ENCODE measurements at places on chromosomes 11 and 22.

DNA sequence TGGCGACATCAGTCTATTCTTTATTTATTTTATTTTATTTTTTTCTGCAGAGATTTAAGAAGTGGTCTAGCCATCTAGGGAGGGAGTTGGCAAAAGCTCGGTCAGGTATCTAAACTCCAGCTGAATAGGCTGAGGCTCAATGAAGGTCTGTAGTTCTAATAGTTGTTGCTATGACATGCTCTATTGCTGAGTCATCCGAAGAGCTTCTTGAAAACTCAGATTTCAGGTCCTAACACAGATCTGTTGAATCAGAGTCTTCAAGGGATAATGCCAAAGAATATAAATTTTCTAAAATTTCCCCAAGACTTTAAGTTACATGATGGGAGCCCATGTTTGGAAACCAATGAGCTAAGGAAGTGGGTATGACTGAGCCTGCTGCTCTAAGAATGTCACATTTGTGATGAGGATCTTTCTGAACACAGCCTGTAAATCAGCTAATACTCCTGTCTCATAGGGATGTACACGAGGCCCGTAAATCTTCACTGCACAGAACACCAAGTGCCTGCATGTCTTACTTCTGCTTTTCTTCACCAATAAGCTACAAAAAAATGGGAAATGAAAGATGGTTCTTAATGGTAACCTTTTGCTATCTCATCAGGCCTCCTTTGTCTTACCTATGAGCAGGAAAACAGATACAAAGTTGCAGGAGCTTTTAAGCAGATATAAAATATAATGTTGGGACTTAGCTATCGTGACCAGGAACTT lies 901.4 kb upstream of the API5 start:
- DNase-seq = peak; percentile 48

DNA sequence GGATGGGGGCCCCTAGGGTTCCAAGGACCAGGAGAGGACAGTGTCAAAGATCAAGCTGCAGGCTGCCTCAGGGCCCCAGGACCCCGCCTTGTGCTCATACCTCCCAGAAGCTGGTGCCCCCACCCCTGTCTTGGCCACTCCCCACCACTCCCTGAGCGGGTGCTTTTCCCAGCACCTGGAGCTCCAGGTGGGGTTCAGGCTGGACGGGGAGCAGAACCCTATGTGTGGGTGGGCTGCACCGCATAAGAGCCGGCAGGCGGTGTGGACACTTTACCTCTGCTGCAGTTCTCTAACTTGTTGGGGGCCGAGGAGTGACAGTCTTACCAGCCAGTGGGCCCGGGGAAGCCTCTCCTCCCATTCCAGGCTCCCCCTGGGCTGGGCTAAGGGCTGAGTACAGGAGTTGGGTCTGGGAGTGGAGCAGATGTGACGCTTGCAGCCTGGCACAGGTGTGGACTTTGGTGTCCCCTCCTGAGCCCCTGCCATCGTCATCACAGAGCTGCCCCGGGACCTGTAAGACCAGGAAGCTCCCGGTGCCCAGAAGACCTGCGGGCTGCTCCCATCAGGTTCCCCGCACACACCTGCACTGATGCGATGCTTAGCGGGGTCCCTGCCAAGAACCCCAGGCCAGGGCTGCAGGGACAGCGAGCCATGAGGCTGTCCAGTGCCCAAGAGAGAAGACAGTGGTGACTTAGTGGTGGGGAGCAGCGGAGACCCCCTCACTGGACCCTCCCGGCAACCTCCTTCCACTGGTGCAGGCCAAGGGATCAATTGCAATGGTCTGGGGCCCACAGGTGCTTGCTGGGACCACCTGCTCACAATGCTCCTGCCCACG lies 674.5 kb downstream of the BRD1 start:
- no peak for DNase-seq

DNA sequence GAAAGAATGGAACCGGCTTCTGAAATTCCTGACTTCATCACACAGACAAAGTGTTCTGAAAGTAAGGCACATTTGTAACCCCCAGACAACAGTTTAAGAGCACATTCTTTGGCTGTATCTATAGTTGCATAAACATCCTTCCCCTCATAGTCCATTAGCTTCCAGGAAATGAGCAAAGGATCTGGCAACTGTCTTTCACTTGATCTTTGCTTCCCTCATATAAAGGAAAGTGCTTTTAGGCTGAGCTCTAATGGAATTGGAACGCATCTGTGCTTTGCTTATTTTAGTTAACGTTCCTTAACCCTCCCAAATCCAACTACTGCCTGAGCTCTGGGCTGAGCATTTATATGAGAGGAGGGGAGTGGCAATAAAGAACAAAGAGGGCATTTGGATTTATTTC lies 76.9 kb upstream of the API5 start:
- DNase-seq = no peak

DNA sequence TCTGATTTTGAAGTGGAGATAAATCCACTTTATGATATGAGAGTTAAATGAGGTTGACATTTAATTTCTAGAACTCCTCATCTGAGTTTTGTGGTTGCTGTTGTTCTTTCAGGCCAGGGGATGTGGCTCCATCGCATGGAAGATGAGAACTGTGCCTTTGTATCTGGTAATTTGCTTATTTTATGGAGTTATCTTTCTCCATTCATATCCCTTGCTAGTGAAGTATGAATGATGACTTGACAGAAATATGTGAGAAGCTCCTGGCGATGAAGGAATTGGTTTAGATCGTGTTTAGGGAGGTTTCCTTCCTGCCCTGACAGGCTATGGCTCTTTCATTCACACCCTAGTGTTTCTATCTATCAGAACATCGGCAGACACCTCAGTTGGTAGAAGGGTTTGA lies 393.7 kb downstream of the ETS1 start:
- DNase-seq = no peak

DNA sequence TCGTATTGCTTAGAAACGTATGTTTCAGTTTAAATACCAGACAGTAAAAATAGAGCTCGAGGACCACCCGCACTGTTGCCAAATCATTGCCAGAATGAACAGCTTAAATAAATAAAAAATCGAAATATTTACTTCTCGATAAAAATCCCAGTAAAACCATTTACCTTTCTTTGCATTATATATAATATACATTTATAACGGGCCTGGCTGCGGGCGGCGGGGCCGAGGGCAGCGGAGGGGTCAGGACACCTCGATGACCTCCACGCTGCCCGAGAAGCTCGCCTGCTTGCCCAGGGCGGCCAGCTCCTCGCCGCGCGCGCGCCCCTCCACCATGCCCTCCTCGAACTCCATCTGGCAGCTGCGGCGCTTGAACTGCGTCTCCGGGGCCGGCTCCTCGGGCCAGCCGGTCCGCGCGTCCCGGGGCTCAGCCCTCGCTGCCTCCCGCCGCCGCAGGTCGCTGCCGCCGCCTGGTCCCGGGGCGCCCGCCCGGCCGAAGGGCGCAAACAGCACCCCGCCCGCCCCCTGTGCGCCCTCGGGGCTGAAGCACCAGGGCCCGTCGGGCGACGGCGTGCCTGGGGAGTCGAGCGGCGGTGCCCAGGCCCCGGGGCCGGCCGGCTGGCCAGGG lies 15.7 kb downstream of the DUSP8 start:
- DNase-seq = no peak

DNA sequence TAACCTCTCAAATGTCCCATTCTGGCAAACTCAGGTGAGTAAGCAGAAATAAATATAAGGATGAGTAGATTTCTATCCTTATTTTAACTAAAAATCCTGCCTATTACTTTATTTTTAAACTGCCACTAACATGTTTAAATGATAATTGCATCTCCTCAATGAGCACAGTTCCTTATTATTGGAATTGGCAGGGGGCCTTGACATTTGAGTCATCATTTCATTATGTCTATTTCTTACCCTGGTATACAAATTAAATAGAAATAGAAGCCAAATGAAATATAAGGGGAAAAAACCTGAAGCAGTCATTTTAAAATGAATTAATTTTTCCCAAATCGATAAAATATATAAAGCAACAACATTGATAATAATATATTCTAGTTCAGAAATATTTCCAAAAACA lies 81.2 kb downstream of the GUCY1A2 start:
- DNase-seq = no peak

GRCh38 chr11:27573024-27573423 lies 66.5 kb upstream of the LIN7C start:
- peak; percentile 61 for DNase-seq

- peak; percentile 10 for DNase-seq
These were observed 163.7 kb upstream of the NTM start for GRCh38 chr11:131206671-131207070.

DNA sequence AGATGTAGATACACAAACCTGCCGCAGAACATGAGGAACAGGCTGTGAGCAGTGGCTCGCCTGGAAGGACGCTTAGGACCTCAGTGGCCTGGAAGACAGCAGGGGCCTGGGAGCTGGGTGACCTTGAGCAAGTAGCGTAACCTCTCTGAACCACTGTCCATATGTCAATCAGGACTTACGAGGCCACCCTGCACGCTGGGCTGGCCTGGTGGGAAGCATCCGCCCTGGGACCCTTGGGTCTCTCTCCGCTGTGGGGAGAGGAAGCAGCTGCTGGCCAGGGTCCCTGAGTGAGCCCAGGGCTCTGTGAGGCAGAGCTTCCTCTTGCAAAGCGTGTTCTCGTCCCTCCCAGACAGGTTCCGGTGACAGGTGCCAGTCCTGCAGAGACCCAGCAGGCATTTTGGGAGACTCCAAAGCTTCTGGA lies 14.0 kb upstream of the EHD1 start:
- no peak for DNase-seq
